Glutamatergic neuron (in vitro differentiated cells): ENCODE measurements at places on chromosomes 6 and 20.

DNA sequence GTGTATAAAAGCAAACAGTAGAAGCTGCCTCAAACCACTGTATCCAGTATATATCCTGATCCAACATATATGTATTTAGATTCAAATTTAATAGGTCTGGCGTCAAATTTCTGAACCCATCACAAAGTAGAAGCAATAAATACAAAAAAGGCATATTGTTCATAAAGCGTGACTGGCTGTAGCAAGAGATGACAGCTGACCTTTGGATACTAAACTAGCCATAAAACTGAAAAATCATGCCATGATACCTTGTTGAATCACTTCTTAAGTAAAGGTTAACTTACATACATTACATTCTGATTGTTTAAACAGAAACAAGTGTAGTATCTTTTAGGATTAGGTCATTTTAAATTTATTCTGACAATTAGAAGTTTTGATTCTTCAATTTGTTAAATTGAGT lies 372.0 kb upstream of the FLRT3 start:
- DNase-seq = no peak

- DNase-seq = no peak
These were observed at the start of gene EDN3 for GRCh38 chr20:59300333-59301081. TSS of gene EDN3 (plus strand) at chr20:59300611. CDS start at chr20:59300813, 202 bp downstream.

- DNase-seq = no peak
These were observed 1371.5 kb downstream of the EPHA7 start for GRCh38 chr6:92047860-92048259.

DNA sequence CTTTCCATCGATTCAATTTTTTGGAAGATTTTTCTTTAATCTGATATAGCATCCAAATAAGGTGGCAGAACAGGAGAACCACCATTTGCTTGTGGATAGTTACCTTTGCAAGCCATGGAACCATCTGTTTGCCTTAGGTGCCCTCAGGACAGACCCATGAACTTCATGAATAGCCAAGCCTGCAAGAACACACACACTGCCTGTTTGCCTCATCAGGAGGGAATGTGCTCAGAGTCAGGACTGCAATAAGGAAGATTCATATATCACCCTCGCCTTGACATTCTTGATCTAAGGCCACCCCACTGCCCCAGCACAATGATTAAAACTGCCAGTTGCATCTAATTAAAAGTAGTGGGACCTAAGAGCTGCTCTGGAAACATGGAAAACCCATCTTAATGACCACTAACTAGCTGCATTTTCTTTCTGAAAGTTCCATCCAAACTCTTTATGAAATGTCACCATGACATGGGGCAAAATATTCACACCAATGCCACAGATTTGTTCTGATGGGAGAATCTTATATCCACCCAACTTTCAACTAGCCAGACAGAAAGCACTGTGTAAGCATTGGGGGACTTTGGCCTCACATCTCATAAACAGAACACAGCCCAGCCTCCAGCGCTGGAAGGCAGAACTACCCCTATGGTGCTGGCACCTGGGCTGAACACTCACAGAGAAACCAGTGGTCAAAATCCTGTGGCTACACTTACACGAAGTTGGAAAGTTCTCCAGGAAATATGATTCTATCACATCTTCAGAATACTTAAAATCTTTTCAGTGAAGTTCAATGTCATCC lies 48.3 kb downstream of the TBXT start:
- no peak for DNase-seq

DNA sequence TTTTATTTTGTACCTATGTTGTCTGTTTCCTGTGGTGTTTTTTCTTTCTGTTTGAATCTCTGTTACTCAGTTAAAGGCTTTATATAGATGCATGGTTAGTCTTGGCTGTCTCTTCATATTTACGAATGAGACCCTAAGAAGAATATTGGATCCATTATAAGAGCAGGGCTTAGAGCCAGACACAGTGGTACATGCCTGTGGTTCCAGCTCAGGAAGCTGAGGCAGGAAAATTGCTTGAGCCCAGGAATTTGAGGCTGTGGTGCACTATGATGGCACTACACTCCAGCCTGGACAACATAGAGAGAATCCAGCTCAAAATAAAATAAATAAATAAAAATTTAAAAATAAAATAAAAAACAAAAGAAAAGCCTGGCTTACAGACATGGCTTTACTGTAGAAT lies 211.1 kb downstream of the SOD2 start:
- no peak for DNase-seq

DNA sequence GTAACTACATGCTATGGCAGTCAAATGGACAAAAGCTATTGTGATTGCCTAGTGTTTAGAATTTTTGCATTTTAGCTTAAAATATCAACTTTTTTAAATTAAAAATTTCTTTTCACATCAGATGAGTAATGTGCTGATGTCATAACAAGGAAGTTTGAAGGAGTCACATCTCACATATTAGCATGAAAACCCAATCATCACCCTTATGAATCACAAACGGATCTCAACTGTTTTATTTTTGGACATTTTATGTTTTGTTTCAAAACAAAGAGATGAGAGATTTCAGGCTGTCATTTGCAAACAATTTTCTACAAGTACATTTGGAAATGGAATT lies 53.6 kb upstream of the TRERF1 start:
- DNase-seq = no peak

- no peak for DNase-seq
These were observed 100.9 kb downstream of the HFE start for GRCh38 chr6:26187981-26188635.

GRCh38 chr6:107840636-107841274 lies 16.6 kb upstream of the SCML4 start:
- DNase-seq = no peak
